ENCODE measurements at places on chromosomes 5 and 9. TPM values are rescaled to one million over a fixed set of nuclear protein-coding genes. Genes with fewer than 3 reads are reported as not detected.

The PCSK1 gene
- total RNA-seq = not detected

The SLC25A25 gene
- total RNA-seq = 19.2 TPM

The SCGB3A2 gene
- not detected for total RNA-seq

The PARP8 gene
- 20.7 TPM for total RNA-seq

The ARHGEF39 gene
- total RNA-seq = 0.92 TPM

The PKD2L2 gene
- not detected for total RNA-seq

The PIP5K1B gene
- total RNA-seq = under 0.01 TPM

The BARHL1 gene
- total RNA-seq = not detected

The ADAMTS16 gene
- 3.9 TPM for total RNA-seq

The CDH18 gene
- total RNA-seq = 2.7 TPM

The FABP6 gene
- total RNA-seq = not detected

The PCDHGA10 gene
- total RNA-seq = 8.6 TPM

The PCDHB2 gene
- 0.74 TPM for total RNA-seq

All from smooth muscle cell of the umbilical artery (primary cell).